ENCODE measurements at places on chromosomes 5 and 9.

DNA sequence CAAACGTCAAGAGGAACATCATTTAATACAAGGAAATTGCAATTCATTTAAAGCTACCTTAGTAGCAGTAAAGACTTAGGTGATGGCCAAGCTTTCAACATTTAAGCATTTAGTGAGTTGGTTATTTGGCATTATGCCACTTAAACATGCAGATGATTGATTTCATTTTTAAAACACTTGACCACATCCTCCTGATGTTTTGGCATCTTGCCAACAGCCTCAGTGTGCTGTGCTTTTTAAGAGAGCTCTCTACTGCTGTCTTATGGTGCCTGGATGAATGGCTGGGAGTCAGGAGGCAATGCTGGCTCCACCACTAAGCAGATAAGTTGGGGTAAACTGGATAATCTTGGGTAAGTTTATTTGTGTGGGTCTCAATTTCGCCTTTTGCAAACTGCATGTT is 364.5 kb downstream of the MAN2A1 start:
- DNase-seq, result peak; percentile 16

DNA sequence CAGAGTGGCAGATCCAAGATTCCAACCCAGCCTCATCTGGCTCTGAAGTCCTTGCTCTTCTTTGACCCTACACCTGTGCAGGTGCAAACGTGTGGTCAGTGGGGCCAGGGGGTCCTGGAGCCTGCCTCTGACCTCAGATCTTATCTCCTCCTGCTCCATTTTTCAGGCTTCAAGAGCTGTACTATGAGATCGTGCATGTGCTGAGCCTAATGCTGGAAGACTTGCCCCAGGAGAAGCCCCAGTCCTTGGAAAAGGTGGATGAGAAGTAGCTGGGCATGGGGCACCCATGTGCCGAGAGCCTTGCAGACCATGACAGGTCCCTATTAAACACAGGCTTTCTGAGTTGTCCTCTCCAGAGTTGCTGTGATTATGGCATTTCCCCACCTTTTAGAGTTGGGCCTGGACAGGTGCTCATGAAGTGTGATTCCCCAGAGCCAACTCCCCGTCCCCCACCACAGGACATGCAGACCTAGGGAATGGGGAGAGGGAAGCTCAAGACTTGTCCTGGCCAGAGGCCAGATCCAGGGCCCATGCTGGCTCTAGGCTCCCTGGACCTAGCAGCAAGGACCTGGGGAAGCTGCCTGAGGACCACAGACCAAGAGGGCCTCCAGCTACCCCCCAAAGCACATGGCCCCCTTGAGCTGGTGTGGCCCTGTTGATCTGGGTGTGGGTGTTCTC is 22.5 kb downstream of the PITX1 start:
- DNase-seq, result no peak

DNA sequence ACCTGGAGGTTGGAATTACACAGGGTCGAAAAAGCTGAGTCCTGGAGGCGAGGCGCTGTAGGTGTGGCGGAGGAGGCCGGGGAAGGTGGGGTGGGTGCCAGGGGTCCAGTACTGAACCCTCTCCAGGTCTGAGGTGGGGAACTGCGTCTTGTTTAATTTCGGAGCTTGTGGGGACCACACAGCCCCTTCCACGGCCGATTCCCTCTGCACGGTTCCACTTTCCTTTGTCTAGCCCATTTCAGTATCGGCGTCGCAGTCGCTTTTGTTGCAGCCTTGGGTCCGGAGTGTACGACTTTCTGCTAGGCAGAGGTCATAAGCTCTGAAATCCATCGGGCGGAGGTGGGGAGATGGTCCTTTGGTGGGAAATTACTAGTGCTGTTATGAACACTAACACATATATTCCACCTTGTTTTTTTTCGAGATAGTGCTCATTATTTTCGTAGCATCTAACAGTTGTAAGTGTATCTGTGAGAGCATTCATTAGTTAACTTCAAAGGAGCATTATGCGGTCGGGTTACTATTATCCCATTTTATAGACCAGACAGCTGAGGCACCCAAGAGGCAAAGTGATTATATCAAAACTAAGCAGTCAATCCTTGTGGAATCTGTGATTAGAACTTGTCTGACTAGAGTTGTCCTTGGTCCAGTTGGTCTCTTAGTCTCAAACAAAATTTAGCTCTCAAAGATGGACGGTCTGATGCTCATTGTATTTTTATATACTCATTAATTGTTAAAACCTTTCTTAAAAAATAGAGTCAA is 737 bp downstream of the RNF180 start:
- DNase-seq, result no peak

GRCh38 chr9:115891929-115892328 is 261.7 kb upstream of the PAPPA start:
- no peak for DNase-seq

DNA sequence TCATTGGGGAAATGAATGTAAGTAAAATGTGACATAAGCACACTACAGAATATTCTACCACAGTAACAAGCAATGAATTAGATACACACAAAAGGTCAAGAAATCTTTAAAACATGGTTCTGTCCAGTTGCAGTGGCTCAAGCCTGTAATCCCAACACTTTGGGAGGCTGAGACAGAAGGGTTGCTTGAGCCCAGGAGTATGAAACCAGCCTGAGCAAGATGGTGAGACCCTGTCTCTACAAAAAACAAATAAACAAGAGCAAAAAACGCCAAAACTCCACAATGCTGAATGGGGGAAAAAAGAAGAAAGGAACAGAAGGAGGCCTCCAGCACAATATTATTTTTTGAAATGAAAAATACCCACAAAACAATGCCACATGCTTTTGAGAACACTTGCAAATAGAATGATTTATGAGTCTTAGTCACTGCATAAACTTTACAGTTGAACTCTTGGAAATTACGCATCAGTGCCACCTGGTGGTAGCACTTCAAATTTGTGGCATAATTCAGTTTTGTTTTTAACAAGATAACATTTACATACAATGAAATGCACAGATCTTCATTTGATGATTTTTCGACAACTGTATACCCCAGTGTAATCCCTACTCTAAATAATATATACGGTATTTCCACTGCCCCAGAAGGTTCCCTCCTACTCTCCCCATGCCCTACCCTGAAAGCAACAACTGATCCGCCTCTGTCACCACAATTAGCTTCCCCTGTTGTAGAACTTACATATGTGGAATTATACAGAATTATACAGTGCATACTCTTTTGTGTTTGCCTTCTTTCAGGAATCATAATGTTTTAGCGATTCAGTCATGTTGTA is 14.4 kb upstream of the SPINK4 start:
- peak; percentile 41 for DNase-seq

DNA sequence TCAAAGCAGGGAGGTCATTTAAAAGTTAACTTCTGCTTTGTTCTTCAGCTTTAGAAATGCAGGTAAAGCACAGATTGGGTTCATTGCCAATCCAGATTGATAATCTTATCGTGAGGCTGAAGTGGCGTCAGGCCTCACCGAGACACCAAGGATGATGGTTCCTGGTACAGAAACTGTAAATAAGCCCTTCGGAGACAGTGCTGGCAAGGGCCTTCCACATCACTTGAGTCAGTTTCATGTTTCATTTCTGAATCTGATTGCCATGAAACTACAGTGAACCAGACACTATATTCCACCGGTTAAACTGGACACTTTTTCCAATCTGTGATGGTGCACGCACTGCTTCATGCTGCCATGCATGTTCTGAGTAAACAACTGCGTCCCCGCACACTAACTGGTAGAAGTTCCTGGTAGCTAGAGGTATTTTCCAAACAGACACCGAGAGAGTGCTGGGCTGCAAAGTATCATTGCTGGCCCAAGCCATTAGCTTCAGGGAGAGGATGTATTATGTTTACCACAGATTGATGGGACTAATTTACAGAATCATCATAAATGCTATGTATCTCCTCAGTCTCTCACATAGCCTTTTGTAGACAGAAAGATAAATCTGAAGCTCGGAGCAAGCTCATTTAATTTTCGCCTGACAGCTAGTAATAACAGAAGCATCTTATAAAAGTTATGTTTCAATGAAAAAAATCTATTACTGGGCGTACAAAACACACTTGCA is 336.1 kb downstream of the GLIS3 start:
- DNase-seq, result no peak

- no peak for DNase-seq
These were observed 100.4 kb upstream of the SEMA6A start for GRCh38 chr5:116674881-116675625.

GRCh38 chr5:179186801-179187200 is 126.6 kb downstream of the ZNF354C start:
- no peak for DNase-seq

DNA sequence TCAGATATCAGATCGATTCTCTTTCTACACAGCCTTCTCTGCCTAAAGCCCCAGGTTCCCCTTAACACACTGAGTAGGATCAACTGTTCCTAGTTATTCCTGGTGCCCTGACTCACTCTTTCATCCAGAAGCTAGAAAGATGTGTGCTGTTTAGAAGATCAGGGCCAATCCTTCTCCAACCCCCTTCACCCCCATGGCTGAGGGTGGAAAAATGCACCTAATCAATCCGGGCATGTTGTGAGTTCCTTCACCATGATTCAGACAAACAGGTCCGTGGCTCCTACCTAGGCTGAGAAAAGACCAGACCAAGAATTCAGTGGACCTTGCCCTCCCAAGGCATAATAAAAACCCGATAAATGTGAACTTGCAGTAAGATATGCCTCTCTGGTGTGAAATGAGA is 85.4 kb upstream of the EQTN start:
- no peak for DNase-seq

All from stimulated activated CD8-positive, alpha-beta memory T cell treated with anti-CD3 and anti-CD28 coated beads, Interleukin-4, amount 100 ng/mL, for 4 hours (primary cell).